ENCODE measurements at places on chromosomes 5 and 9.

GRCh38 chr5:123943151-123943550, 431.2 kb downstream of the CSNK1G3 start:
- no peak for DNase-seq

GRCh38 chr5:150305557-150305956, 2.9 kb upstream of the ARSI start:
- no peak for DNase-seq

GRCh38 chr5:178982941-178983340, 12.2 kb downstream of the GRM6 start:
- no peak for DNase-seq

DNA sequence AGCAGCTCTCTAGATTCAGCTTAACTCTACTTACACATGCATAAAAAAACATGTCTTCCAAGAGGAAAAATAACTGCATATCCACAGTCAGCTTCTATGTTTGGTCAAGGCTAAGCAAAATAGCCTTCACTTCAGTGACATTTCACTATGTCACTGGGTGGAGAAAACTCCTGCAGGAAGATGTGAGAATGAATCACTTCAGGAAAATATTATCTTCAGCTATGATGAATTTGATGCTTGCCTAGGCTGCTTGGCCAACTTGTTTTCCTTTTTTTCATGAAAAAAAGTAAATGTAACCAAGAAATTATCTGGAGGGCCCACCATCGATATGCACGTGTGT, 143.0 kb upstream of the ZNF608 start:
- no peak for DNase-seq

DNA sequence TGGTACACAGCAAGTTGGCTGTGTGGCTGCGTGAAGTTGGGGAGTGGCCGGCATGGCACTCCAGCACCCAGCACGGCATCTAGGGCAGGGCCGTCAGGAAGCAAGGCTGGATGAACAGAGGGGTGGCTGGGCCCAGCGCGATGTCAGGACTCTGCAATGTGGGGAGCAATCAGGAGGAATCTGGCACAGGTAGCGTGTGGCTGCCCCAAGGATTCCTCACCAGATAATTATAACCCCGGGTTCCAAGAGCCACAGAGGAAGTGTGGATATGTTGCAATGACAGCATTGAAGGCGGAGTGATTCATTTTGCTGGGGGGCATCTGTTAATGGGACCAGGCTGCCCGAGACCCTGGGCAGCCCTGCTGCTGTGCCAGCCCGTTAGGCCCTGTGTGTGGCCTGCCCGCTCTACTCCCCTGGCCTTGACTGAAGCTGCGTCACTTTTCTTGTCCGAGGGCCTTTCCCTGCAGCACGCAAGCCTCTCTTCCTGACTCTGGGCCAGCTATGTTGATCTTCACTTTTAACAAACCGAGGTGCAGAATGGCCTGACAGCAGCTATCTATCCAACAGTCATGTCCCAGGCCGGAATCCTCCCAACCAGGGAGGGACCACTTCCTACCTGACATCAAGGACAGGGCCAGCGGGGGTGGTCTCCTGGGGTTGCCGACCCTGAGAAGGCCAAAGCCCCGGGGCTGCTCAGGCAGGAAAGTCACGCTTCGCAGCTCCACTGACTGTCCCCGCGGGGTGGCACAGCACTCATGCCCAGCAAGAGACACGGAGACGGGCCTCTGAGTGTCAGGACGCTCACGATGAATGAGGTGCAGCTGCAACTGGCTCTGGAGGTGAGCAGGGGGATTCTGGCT, 118.0 kb upstream of the PHYKPL start:
- DNase-seq = no peak

- DNase-seq = no peak
Measured at GRCh38 chr5:52328220-52328806, 459.4 kb upstream of the ITGA1 start.

DNA sequence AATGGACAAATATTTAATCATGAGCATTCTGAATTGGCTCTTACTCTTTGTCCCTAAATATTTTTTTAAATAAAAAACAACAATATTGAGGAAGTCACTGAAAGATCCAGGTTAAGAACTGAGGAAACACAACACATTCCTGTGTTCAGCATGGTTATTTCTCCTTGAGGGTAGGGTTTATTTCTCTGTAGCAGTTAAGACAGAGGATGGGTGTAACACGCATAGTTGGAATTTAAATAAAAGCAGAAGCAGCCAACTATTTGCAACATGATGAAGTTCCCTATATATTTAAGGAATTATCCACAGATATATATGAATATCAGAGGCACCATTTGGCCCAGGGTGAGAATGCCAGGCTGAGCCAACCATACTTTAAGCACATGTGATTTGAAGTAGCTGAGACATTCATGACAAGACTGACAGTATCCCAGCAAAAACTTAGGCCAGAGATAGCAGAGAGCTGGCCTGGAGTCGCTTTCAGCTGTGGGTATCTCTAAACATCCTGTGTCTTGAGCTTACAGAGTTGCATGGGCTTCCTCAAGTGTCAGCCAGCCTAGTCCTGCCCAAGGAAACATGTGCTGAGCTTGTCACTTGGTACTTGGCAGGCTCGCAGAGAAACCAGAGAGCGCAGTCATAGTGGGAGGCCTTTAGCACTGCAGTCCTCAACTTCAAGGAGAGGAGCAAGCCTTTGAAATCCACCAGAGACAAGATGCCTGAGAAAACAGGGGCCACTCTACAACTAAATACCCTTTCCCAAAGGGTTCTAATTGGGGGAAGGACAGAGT, 43.6 kb downstream of the SEMA5A start:
- no peak for DNase-seq

DNA sequence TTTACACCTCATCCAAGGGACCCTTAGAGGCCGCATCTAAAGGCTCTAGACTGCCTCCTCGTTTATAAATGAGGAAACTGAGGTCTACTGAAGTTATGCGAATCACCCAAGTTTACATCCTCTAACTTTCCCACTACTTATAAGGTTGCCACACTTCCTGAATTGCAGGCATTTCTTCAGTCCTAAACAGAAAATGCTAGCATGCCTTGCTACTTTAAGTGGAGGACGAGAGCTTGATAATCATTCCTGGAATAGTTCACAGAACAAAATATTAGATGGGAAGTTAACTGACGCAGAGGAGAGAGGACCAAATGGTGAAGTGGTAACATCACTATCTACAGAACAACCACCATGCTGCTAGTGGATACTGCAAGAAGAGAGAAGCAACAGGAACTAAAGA, 85.8 kb downstream of the GNAQ start:
- DNase-seq = no peak

DNA sequence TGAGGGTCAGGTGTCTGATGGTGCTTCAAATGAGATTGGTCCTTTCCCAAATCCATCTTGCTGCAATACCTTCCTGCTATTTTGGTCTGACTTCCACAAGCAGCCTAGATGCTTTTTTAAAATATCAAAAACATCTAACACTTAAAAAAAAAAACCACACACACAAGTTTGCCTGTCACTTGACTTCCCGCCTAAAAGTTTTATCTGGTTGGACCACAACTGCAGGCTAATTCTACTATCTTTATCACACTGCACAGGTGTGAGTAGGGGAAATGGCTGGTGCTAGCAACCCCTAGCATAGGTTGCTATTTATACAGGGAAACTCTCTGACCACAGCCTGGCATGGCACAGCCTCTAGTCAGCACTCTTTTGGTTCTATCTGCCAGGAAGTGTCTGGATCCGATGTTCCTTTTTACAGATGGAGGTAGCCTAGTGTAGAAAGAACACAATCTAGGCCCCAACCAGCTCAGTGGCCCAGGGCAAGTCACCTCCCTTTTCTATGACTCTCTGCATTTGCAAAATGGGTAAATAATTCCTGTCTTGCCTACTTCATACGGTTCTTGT, at the start of gene HEMGN:
TSS of gene HEMGN (minus strand) at position 92 of the 564 bp plus-strand sequence. CDS start at position 56, 36 bp downstream.
- no peak for DNase-seq
